Breast epithelium (tissue), 4 donors: ENCODE measurements at places on chromosomes 7 and 10.

- no peak for DNase-seq
Observed at GRCh38 chr10:47013507-47014154, 102.4 kb downstream of the PTPN20 start.

DNA sequence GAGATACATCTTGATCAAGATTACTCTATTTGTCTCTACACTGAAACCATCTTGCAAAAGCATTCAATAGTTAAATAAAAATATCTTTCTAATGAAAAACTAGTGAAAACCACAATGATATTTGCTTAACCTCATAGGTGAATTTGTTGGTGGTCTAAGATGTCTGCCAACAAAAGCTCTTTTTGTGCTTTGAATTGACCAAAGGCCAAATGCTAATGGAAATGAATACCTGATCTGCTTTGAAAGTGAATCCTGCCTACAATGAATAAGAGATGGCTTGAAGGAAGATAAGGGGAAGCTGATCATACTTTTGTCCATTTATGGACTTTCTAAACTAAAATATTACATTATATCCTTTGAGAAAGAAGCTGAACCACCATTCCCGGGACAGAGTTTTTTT, 228.9 kb upstream of the ETV1 start:
- DNase-seq: no peak

DNA sequence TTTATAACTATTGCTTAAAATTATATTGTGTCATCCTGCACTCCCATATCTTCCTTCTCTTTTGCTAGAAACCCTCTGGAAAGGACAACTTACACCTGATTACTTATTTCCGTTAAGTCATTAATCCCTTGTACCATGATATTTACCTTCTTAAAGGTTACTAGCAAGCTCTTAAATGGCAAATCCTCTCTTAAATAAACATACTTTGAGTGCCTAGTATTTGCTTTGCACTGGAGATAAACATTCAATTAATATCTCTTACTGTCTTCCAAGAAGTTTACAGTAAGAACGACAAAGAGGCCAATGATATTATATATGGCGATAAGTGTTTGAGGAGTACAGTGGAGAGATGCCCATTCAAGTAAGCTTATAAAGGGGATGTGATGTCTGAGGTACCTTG, 278.3 kb downstream of the HGF start:
- no peak for DNase-seq

GRCh38 chr10:11881477-11882417, 58.6 kb downstream of the PROSER2 start:
- DNase-seq: no peak

GRCh38 chr10:48910548-48910947, 29.1 kb downstream of the LRRC18 start:
- DNase-seq: no peak
